ENCODE measurements at places on chromosomes 11 and 22.

- DNase-seq: no peak
These were observed 29.9 kb downstream of the MPPED1 start for GRCh38 chr22:43441751-43442150.

GRCh38 chr11:36509201-36509639 lies 852 bp downstream of the TRAF6 start:
- DNase-seq: no peak

DNA sequence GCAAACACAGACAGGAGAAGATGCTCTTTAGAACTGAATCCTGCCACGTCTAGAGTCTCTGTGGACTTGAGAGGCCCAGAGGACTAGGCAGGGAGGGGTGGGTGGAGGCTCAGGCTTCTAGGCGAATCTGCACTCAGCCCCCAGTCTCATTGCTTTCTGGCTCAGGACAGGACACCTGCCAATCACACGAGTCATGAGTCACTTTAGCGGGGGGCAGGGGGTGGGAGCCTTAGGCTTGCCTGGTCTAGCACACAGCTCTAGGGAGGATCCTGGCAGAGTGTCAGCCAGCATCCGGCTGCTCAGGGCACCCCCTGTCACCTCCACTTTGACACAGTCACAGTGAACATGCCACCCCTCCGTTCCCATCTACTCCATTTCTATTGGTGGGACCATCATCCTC lies 167.7 kb downstream of the CEP164 start:
- no peak for DNase-seq

DNA sequence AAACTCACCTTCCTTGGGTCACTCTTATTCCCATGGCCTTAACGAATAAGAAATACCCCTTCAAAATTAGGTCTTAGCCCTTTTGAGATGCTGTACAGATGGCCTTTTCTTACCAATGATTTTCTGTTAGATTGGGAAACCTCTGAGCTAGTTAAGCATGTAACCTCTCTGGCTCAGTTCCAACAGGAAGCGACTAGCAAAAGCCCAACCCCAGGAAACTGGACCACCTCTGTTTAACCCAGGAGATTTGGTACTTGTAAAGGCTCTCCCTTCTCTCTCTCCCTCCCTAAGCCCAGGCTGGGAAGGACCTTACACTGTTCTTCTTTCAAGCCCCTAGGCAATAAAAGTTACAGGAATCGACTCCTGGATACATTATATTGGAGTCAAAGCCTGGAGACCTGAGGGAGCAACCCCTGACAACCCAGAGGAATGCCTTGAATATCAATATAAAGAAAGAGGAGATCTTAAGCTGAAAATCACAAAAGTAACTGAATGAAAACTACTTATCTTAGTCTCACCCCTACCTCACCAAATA lies 11.7 kb downstream of the APIP start:
- DNase-seq: no peak

GRCh38 chr11:77182542-77183430 lies 54.7 kb downstream of the MYO7A start:
- no peak for DNase-seq

GRCh38 chr11:47333526-47333845 lies 19.0 kb downstream of the MYBPC3 start:
- DNase-seq: no peak

DNA sequence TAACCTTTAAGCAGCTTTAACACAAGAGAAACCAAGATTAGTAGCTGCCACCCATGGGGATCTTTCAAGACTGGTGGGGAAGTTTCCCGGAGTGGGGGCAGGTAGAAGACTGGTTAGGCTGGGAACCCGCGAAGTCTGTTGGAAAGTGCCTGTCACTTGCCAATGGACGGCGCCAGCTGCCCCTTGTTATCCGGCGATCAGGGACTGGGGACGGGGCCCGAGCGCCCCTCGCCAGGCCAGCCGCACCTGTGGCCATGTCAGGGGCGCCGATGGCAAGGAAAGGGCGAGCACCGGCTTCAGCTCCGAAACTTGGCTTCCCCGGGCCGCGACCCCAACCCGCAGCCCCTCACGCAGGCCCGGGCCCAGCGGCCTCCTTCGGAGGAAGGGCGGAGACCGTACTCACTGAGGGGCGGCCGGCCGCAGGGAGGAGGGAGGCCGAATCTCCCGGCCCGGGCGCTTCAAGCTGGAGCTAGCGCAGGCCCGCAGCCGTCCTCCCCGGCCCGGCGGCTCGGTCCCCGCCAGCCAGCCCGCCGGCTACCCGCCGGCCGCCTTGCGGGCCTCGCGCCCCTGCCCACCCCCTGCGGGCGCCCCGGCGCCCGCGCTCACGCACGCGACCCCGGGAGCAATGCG lies 539 bp downstream of the EIF4ENIF1 start:
- DNase-seq: no peak

DNA sequence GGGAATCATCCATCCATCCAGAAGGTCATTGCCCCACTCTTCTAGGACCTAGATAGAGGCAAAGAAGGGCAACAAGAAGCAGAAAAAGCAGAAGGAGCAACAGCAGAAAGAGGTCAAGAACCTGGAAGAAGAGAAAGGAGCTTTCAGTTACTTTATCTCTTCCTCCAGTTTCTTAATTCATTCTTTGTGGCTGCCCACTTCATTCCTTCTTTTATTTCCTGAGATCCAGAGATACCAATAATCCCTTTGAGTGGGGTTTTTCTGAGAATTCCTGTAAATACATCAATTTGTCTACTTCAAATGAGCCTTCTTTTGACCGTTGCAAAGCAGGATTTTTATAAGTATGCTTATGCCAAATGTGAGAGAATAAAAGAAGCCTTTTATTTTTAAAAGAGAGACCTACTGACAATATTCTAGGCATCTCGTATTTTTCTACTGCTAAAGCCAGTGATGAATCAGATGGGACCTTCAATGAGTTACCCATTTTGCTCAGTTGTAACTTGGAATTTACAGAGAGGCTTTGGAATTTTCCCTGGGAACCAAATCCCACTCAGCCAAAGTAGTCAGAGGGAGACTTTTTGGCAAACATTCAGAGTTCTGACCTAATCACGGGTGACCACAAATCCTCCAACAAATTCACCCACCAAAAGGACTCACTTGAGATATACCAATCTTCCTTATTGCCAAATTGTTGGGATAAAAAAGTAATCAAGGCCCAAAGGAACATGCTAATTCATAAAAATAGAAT lies 54.9 kb downstream of the ZC3H12C start:
- no peak for DNase-seq

DNA sequence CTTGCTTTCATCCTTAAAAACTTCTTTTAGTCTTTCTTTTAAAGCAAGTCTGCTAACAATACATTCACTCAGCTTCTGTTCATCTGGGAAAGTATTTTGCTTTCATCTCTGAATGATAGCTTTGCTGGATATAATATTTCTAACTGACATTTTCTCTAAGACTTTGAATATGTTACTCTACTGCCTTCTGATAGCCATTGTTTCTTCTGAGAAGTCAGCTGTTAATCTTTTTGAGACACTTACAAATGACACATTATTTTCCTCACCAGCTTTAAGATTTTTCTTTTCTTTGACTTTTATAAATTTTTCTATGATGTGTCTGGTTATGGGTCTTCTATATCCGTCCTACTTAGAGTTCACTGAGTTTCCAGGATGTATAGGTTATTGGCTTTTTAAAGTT lies 643.1 kb downstream of the KCNA4 start:
- no peak for DNase-seq

GRCh38 chr11:61917334-61918109 lies at the start of gene RAB3IL1:
RAB3IL1 (minus strand) TSS chr11:61917566; CDS start chr11:61917367, 199 bp downstream.
- DNase-seq: no peak
